ENCODE measurements at places on chromosomes 16 and 17.

DNA sequence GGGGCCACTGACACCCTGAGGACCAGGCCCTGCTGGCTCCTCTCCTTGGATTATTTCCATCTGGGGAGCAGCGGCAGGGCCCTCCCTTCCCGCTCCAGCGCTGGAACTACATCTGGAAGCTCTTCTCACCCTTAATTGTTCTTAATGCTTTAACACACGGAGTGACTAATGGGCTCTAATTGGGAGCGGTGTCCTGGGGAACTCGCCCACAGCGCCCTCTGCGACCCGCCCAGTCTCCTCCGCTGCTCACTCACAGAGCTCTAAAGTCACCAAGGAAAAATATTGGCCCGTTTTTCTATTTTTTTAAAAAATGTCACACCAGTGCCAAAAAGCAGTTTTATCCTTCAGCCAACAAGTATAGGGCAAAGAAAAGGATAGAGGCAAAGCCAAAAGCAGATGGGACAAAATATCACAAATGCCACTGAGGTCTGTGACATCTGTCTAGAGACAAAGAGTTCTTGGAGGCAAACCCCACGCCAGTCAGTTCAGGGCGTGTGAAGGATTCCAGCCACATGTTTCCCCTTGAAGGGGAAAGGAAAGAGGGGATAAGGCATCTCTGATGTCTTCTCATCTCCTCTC is 134.7 kb downstream of the RBFOX3 start:
- no peak for DNase-seq

DNA sequence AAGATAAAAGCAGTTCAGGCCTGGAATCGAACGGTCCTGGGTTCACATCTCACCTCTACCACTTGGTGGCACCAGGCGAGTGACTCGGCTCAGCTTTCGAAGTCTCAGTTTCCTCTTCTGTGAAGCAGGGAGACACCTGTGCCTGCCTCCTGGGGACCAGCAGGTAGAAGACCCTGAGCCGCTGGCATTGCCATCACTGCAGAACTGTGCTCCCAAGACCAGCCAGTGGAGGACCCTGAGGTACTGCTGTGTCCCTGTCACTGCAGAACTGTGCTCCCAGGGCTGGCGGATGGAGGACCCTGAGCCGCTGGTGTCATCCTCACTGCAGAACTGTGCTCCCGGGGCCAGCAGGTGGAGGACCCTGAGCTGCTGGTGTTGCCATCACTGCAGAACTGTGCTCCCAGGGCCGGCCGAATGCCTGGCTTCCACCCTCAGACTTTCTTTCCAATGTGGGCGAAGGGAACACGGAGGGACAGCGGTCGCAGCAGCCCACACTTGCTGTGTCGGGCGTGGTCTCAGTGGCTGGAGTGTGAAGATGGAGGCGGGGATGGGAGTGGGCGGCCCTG is 8.7 kb upstream of the SLC7A5 start:
- DNase-seq = peak; percentile 50

GRCh38 chr17:51587516-51587915 is 327.2 kb downstream of the UTP18 start:
- DNase-seq = no peak

GRCh38 chr17:61503961-61504360 is 51.7 kb downstream of the TBX4 start:
- DNase-seq = no peak

DNA sequence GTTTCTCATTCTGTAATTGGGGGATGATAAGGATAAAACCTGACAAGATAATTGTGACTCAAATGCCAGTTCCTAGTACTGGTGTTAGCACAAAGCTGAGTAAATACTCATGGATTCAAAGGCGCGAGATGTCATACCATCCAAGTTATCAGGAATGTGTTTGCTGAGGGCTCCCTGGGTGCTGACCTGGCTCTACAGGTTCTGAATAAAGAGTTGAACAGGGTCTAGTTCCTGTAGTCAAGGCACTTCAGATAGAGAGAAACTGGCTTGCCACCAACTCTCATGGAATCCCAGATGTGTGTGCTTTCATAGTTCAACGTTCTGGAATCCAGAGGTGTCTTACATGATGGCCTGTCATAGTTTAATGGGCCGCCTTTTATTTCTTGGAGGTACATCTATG is 141.6 kb downstream of the PRKCA start:
- no peak for DNase-seq

GRCh38 chr16:67942200-67942509 is 1.8 kb downstream of the LCAT start:
- peak; percentile 46 for DNase-seq

DNA sequence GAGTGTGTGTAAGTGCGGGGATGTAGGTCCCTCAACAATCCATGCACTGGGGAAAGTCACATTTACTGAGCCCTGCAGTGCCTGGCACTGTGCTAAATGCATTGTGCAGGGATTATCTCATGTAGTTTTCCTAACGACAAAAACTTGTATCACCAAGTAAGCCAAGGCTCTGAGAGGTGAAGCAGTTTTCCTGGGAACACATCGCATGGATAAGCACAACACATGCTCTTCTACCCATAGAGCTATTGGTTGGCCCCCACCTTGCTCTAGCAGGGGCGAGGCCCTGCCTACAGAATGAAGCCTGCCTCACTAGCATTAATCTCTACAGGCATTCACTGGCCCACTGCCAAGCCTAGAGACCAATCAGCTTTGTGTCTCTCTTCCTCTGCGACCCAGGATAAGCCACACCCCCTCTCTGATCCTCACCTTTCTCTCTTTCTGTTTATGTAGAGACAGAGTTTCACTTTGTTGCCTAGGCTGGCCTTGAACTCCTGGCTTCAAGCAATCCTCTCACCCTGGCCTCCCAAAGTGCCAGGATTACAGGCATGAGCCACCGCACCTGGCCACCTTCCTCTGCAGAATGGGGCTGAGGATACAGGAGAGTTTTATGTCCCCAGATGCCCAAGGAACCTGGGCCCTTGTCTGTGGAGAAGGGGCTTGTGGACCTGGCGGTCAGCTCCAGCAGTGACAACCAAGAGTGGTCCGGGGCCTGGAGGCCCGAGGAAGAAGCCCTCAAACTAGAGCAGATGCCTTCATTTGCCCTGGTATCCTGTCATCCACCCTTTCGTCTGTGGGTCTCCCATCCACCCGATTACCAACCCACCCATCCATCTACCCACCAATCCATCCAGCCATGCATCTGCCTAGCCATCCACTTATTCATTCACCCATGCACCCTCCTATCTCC is 12.8 kb downstream of the CDH16 start:
- peak; percentile 40 for DNase-seq

DNA sequence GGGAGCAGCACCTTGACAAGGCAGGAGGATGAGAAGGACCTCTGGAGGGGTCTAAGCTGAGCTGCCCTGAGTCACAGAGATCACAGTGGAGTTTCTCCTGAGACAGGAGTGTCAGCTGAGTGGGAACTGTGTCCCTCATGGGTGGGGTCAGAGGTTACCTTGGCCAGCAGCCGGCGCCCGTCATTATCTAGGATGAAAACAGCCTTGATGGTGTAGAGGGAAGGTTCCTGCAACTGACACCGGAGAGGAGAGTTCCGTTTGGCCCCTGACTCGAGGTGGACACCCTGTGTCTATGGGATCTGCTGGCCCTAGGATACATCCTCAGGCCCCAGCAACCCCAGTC is 933 bp downstream of the COPZ2 start:
- no peak for DNase-seq

GRCh38 chr17:31414550-31414918 is 23.1 kb downstream of the RAB11FIP4 start:
- no peak for DNase-seq

DNA sequence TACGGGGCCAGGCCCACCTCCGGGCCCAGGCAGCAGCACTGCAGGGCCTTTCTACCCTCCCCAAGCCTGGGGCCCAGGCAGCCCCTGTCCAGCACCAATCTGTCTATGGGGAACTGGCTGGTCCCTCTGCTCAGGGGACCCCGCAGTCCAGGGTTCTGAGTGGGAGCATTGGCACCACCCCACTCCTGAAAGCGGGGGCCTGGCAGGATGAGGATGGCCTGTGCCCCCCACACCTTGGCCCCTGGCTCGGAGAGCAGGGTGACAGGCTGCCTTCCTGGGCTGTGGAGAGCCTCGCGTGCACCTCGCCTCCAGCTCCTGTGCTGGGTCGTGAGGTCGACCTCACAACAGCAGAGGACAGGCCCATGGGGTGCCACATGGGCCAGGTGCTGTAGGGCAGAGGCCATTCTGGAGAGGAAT is 1.4 kb downstream of the NPB start:
- DNase-seq = no peak

DNA sequence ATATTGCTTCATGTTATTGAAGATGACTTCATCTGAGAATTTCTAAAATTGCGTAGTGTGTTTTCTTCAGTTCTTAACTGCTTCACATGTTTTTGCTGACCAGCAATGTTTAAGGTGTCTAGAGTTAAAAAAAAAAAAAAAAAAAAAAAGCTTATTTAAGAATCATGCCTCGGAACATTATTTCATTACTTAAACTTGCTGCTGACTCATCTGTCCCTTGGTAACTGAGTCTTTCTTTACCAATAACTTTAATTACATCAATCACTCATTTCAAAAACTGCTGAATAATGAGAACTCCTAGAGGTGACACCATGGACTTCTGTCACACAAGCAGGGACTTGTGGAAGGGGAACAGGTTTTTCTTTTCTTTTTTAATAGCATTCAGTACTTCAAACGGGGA is 16.2 kb downstream of the IRX5 start:
- DNase-seq = no peak

- no peak for DNase-seq
These were observed 480.5 kb downstream of the CDH11 start for GRCh38 chr16:64641343-64641742.

DNA sequence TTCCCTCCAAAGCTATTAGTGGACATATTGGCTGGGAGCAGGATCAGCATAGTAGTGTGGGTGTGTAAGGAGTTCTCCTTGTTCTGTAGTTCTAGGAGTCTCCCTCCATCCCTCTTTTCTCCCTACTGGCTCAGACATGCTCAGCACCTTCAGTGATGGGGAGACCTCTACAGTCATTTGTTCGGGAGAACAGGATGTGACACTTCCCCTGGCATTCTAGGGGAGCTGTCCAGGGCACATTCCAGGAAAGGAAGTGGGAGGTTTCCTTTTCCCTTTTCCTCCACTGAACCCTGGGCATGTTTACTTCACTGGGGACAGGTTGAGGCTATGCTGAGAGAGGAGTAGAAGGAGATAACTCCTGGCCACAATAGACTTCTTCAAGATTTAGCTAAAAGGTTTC is 86.5 kb downstream of the MYH13 start:
- no peak for DNase-seq

- DNase-seq = no peak
These were observed 113.0 kb downstream of the COPRS start for GRCh38 chr17:31745964-31746600.

DNA sequence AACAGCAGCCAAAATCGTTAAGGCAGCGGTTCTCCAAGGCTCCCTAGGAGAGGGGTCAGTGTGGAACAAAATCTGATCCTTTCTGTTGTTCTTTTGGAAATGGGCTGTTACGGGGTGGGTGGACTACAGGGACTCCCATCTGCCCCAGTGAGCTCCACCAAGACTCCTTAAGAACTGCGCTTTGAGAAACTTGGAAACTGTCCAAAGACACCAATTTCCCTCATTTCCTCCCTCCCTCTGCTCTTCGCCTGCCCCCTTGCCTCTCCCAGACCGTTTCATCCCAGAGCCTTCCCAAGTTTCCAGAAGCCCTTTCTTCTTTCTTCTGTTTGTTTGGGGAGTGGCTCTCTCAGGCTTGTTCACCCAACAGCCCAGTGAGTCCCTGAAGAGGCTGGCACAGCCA is 205.4 kb downstream of the COPRS start:
- DNase-seq = no peak

DNA sequence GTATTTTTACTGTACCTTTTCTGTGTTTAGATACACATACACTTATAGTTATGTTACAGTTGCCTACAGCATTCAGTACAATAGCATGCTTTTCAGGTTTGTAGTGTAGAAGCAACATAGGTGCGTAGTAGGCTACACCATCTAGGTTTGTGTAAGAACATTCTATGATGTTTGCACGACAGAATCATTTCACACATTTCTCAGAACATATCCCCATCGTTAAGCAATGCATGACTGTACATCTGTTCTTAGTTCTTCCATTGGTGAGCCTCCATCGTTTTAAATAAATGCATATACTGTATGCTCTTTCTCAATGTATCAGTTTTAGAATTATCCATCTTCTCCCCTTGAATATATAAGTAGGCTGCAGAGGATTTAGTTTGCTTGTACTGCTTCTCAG is 122.6 kb downstream of the PITPNC1 start:
- no peak for DNase-seq

DNA sequence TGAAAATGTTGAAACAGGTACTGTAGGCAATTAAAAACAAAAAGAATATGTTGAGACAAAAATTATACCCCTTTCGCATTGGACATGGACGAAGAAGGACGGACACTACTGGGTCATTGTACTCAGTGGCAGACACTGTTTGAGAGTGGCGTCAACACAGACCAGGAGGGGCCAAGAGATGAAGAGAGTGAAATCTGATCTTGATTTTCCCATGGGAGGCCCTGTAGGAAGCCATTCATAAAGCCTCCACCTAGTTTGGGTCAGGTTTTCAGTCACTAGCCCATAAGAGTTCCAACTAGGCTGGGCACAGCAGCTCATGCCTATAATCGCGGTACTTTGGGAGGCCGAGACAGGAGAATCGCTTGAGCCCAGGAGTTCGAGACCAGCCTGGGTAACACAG is 23.6 kb upstream of the SMURF2 start:
- no peak for DNase-seq

GRCh38 chr17:27281438-27281837 is 12.5 kb upstream of the WSB1 start:
- DNase-seq = no peak

DNA sequence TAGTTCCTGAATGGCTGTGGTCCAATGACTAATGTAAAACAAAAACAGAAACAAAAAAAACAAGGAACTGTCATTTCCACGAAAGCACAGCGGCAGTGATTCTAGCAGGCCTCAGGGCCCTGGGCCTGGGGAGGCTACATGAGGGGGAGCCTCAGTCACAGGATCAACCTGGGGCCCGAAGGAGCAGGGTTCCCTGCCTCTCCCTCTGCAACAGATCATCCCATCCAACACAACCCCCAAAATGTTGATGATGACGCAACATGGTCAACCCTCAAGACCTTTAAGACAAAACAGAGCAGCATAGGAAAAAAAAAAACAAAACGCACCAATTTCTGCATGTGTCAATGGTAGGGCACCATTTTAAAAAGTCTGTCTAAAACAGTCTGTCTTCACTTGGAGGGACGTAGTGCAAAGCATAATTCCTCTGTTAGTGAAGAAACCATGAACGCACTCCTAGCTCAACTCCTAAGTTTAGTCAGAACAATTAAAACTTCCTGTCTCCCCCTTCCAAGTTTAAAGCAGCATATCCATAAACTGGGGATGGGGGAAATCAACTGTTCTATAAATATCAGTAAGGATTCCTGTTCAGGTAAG is 32.3 kb downstream of the AXIN2 start:
- no peak for DNase-seq

- DNase-seq = no peak
These were observed 8.5 kb downstream of the ITGA3 start for GRCh38 chr17:50064253-50065001.

GRCh38 chr16:10754941-10755340 is 11.3 kb downstream of the NUBP1 start:
- DNase-seq = no peak
